CD4-positive, alpha-beta T cell treated with Interferon alpha-2 for 1 hour (primary cell): ENCODE measurements at places on chromosomes 13 and 19.

DNA sequence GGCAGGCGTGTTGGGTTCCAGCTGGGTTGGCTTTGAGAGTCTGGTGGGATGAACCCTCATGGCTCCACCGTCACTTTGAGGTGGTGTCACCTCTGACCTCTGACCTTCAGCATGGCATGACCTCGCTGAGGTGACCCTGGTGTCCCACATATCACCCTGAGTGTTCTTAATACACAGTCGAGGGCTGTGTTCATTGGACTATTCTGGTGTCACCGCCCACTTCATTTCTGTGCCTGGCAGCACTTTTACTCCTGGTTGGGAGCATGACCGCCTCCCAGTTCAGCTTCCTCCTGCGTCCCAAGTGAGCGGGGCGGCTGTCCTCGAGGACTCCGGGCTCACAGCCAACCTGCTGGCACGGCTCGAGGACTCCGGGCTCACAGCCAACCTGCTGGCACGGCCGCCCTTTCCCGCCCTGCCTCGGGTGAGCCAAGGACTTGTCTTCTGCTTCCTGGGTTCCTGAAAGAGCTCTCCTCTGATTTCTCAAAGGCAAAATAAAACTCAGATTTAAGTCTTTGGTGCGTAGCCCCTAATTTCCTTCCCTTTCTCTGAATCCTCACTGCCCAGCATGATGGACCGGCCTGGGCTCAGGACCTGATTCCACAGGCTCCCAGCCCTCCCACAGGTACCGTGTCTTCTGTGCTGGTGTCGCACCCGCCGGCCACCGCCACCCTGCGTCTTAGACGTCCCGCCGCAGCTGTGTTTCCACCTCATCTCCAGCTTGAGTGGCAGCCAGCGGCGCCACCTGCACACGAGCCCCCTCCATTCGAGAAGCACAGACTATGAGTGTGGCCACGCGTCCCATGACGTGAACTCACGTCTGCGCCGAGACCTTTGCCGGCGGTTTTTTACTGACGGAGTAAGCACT, 10.4 kb downstream of the ATP4B start:
- no peak for DNase-seq

GRCh38 chr19:33186431-33187182, 7.5 kb upstream of the LRP3 start:
- DNase-seq = no peak

GRCh38 chr19:3136684-3137055, 837 bp downstream of the GNA15 start:
- DNase-seq = no peak

DNA sequence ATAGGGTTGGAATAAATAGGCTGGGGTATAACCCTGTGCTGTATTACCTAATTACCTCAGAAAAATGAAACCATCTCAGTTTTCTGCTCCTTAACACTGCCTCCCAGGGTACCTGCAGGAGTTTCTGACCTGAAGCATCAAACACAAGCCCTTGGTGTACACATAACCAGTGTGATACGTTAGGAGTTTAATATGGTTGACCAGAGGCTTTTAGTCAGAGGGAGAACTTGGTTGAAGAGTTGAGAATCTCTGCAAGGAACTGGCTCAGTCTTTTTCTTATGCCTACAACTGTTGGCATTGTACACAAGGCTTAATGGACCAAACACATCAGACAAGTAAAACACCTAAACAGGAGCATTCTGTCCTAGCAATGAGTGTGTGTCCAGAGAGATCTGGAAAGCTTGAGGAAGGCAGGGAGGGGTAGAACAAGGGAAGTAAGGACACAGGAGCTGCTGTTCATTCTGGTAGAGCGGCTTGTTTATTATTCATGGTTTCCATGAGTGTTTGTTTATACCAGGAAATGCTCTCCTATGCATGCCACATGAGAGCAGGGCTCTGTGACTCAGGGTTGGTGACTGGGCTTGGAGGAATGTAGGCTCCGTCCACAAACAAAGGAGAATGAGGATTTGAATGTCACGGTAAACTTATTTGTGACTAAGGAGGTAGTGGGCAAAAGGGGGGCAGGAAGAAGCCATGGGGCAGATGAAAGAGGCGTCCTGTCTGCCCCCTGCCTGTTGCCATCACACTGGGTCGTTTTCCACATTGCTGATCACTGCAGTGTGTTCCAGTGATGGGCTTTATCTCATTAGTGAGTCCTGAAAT, 11.9 kb upstream of the SPATA13 start:
- DNase-seq = no peak

GRCh38 chr19:41376241-41376997, at the start of gene TMEM91:
TSS of gene TMEM91 (plus strand) at chr19:41376533. CDS start at chr19:41378310, 1,777 bp downstream.
- DNase-seq = no peak

- no peak for DNase-seq
Measured at GRCh38 chr13:66323745-66324347, 906.3 kb downstream of the PCDH9 start.

DNA sequence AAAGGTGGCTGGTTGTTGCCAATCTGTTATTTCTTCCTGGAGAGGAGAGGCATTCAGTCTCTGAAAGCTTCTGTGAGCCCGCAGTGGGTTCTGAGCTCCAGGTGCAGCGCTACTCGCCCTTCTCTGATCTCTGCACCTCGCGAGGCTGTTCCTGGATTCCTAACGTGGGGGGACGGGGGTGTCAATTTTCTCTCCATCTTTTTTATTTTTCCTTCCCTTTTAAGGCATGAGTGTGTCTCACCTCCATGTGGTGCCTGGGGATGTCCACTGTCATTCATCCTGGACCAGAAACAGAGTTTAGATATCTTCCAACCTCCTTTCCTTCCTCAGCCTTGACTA, 626 bp downstream of the ZNF233 start:
- no peak for DNase-seq

DNA sequence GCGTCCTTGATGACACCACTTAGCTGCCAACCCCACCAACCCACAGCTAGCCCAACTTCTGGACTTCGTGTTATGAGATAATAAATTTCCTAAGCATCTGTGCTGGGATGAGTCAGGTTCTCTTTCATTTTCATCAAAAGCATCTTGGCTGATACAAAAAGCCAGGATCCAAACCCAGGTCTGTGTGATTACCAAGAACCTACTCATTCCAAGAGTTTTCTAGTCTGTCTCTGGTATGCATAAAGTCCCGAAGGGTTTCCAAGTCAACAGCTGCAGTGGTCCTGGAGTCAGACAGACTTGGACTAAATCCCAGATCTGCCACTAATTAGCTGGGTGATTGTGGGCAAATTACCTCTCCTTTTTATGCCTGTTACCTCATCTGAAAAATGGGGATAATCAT, 55.5 kb upstream of the SERP2 start:
- DNase-seq = no peak

DNA sequence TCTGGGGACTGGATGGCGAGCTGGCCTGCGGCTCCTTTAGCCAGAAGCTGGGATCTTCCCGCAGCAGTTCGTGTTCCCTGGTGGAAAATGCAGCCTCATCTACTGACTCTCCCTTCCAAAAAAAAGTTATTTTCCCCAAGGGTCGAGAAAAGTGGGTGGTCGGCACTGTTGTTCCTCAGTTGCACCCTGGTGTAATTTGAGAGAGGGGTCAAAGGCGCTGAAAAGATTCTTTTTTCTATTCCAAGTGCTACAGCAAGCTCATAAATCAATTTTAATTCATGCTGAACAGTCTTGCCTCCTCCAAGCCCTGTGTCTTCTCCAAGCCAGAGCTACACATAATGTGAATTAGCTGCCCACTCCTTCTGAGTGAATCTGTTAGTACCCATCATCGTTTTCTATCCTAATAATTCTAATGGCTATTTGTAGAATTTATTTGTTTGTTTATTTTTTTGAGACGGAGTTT, 774 bp downstream of the SLC25A15 start:
- no peak for DNase-seq

GRCh38 chr19:51157265-51157664, 15.2 kb downstream of the SIGLEC7 start:
- DNase-seq = no peak

DNA sequence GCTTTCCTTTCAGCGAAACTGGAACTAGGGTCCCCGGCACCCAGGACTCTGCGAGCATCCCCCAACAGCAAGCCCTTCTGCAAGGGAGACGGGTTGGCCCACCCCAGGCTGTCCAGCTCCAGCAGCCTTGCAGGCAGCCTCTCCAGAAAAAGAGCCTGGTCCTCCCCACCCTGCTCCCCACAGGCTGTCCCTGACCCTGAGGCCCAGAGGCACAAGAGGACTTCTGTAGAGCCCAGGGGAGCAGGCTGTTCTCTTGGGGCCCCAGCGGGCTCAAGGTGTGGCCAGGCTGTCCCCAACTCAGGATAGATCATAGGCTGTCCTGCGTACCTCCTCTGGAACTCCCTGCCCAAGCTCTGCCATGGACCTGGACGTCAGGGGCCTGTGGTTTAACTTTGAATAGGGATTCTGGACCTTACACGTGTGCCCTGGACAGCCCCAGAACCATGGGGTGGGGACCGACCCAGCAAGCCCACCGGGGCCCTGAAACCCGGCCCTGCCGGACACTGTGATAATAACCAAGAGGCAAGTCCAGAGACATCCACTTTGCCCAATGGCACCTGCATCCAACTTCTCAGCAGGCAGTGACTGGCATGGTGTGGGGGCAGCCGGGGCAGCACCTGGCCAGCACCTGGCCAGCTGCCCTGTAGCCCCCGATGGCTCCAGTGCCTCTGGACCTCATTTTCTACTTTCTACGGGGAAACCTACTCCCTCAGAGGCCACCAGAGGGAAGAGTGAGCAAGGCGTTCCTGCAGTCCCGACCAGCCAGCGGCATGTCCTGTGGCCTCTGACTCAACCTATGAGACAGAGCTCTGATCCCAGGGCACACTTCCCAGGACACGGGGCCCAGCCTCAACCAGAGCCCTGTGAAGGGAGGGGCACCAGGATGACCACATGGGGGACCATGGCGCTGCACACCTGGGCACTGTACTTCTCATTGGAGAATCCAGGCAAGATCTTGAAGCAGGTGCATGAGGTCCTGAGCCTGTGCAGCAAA, 50.9 kb upstream of the TPM4 start:
- no peak for DNase-seq

DNA sequence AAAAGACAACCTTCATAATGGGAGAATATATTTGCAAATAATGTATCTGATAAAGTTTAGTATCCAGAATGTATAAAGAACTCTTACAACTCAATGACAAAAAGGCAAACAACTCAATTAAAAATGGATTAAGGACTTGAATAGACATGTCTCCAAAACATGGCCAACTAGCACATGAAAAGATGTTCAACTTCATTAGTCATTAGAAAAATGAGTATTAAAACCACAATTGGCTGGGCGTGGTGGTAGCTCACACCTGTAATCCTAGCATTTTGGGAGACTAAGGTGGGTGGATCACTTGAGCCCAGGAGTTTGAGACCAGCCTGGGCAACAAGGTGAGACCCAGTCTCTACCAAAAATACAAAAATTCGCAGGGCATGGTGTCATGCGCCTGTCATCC, 18.8 kb upstream of the ZMYM5 start:
- no peak for DNase-seq

GRCh38 chr19:19388568-19389555, 16.6 kb upstream of the GATAD2A start:
- no peak for DNase-seq
